Vagina (tissue), 2 donors: ENCODE measurements at places on chromosomes 13 and 19.

- DNase-seq: no peak
Measured at GRCh38 chr13:41052441-41052840, 8.9 kb upstream of the WBP4 start.

DNA sequence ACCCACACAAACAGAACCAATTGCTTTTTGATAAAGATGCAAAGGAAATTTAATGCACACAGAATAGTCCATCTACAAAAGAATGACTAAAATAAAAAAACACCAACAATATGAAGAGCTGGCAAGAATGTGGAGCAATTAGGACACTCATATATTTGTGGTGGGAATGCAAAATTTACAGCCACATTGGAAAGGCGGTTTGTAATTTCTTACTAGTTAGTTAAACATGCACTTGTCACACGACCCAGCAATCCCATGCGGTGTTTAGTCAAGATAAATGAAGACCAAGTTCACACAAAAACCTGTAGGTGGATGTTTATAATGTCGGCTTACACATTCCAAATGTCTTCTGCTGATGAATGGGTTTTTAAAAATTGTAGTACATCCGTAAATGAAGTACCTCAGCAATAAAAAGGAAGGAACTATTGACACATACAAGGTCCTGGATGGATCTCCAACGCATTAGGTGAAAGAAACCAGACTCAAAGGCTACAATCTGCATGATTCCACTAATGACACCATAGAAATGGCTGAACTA is 5.2 kb downstream of the GRTP1 start:
- DNase-seq: no peak

DNA sequence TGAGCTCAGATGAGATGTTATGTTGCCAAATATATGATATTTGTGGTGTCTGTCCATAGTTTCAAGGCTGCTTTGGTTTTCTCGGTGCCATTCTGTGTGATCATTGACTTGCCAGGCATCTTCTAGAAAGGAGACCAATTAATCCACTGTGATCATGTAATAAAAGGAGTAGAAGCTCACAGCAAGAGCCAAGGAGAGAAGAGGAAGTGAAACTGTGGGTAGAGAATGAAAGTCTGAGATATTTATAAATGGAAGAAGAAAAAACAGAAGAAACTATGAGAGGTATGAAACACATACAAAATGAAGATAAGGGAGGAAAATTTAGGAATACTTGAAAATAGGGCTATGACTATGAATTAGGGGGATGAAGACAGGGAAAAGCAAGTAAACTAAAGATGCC is 11.1 kb upstream of the ZNF613 start:
- DNase-seq: no peak

DNA sequence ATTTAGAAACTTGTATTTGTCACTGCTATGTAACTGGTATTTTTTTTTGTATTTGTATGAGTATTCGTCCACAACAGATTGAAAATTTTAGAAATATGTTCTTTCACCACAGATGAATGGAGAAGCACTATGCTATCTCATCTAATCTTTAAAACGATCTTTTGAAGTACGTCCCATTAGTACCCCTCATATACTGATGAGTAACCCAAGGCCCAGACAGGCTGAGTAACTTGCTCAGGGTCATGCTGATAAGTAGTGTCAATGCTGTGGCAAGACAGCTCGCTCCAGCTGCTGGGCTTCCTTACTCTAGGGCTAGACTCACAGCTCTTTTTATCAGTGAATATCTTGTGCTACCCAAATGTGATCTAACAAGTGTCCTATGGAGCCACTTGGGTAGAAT is 154.2 kb downstream of the SUCLA2 start:
- no peak for DNase-seq

GRCh38 chr13:99467764-99468163 is 33.5 kb upstream of the TM9SF2 start:
- no peak for DNase-seq

- DNase-seq: no peak
Measured at GRCh38 chr19:18425515-18426415, 6.6 kb downstream of the SSBP4 start.

- peak; percentile 34 for DNase-seq
Measured at GRCh38 chr13:110161112-110161882, 145.7 kb downstream of the COL4A1 start.

GRCh38 chr13:49112782-49113525 is 107.2 kb upstream of the MLNR start:
- DNase-seq: no peak

GRCh38 chr19:14473978-14474578 is 1.1 kb downstream of the PTGER1 start:
- DNase-seq: no peak

- no peak for DNase-seq
Measured at GRCh38 chr19:10646456-10647159, 7.5 kb upstream of the ILF3 start.

- DNase-seq: no peak
Measured at GRCh38 chr19:13892870-13893269, 13.0 kb downstream of the BRME1 start.

GRCh38 chr19:906480-906879 is 6.5 kb downstream of the R3HDM4 start:
- no peak for DNase-seq

DNA sequence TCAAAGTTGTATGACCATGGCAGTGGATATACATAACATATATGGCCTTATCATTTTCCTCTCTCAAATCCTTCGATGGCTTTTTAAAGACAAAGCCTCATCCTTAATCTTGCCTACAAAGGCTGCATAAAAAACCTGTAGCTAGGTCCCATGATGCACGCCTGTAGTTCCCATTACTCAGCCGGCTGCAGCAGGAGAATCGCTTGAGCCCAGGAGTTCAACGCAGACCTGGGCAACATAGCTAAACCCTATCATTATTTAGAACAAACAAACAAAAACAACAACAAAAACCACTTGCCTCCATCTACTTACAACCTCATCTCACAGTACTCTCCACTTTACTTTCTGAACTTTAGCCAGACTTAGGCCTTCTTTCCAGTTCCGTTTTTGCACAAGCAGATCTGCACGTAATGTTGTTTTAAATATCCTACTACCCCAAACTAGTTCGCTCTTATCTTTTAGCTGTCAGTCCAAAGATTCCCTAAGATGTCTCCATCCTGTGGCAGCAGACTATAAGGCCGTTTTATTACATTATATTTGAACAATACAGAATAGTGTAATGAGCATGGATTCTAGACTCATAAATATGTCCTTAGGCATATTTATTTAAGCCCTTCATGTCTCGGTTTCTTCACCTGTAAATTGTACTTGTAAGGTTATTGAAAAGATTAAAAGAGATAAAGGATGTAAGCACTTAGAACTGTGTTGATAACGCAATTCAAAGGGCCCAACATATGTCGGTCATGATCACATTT is 969 bp upstream of the POMP start:
- DNase-seq: no peak

- no peak for DNase-seq
Measured at GRCh38 chr19:1424192-1424955, 13.8 kb upstream of the RPS15 start.

DNA sequence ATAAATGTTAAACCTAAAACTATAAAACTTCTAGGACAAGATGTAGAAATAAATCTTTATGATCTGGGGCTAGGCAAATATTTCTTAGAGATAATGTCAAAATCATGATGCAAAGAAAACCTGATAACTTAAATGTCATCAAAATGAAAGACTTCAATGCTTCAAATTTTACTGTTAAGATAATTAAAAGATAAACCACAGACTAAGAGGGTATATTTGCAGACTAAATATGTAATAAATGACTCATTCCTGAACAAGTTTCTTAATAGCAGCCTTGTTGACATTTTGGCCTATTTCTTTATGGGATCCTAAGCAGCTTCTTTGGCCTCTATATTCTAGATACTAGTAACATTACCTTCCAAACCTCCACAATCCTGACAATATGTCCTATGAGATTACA is 2878.3 kb upstream of the PCDH20 start:
- no peak for DNase-seq

GRCh38 chr13:39684531-39685137 is 29.2 kb downstream of the COG6 start:
- DNase-seq: no peak

DNA sequence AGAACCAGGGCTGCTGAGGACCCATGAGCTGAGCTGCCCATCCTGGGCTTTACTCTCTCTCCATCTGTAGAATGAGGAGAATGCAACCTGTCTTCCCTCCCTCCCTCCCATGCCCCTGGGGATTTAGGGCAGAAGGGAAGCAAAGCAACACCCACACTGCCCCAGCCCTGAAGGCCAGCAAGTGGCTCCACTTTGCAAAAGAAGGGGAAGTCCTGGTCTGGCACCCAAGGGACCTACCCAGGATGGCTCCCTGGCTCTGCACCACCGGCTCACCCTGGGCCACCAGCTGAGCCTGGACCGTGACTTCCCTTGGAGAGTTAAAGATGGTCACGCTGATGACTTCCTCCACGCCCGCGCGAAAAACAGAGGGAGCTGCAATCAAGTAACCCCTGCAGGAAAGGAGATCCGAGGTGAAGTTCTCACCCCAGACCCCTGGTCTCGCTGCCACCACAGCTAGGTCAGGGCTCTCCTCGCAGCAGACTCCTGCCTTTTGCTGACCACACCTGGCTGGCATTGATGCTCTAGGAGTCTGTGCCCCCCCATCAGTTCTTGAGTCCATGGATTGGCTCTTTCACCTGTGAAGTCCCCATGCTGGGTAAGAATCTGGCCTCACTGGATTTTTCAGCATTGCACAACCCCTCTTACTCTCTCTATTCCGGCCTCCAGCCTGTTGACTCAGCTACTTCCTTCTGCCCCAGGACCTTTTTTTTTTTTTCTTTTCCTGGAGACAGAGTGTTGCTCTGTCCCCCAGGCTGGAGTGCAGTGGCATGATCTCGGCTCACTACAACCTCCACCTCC is 4.6 kb downstream of the CPAMD8 start:
- no peak for DNase-seq

DNA sequence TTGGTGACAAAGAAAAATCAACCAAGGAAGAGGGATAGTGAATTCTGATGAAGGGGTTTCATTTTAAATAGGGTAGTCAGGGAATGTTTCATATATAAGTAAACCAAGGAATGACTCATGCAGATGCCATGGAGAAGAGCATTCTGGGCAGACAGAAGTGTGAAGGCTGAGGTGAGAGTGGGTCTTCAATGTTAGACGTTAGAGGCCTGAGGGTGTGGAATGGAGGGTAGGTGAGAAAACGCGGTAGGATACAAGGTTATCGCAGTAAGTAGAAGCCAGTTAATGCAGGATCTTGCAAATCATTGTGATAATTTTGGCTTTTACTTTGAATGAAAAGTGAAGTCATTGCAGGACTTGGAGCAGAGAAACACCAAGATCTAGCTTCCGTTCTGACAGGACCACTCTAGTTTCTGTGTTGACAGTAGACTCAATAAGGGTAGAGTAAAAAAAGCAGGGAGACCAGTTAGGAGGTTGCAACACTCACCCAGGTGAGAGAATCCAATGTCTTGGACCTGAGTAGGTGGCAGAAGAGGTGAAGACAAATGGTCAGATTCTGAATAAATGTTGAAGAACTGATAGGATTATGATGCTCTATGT is 225.2 kb upstream of the TMTC4 start:
- DNase-seq: no peak

GRCh38 chr13:100336795-100337516 is 248.1 kb downstream of the PCCA start:
- no peak for DNase-seq

DNA sequence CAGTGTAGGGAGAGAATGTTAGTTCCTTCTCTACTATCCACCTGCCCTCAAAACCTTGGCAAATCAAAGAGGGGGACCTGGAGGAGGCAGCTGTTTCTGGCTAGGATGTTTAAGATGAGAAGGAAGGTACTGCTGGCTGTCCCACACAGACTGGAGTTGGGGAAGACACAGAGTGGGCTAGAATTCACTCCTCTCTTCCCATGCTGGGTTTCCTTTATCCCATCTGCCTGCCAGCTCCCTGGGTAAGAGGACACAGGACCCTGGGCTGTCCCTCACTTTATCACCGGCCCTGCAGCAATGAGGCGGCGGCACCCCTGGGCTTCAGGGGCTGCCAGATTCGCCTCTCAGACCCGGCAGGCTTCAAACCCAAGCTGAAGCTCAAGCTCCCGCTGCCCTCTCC is 69.5 kb downstream of the KLF2 start:
- no peak for DNase-seq

DNA sequence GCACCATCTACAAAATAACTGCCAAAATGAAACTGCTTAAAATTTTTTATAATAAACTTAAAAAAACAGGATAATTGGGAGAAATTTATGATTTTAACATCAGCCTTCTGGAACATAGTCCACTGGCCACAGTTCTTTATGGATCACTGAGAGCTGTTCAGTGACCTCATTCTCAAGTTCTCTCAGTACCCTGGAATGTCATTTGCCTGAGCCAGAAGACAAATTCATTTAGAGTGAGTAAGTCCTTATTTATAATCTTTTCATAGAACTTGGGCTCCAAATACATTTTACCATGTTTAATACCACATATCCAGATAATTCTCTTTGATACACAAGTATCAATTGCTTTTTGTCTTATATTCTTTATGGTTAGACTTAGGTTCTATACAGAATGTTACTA is 87.6 kb downstream of the CAB39L start:
- DNase-seq: no peak

GRCh38 chr13:40148101-40148500 is 492.6 kb downstream of the COG6 start:
- no peak for DNase-seq

DNA sequence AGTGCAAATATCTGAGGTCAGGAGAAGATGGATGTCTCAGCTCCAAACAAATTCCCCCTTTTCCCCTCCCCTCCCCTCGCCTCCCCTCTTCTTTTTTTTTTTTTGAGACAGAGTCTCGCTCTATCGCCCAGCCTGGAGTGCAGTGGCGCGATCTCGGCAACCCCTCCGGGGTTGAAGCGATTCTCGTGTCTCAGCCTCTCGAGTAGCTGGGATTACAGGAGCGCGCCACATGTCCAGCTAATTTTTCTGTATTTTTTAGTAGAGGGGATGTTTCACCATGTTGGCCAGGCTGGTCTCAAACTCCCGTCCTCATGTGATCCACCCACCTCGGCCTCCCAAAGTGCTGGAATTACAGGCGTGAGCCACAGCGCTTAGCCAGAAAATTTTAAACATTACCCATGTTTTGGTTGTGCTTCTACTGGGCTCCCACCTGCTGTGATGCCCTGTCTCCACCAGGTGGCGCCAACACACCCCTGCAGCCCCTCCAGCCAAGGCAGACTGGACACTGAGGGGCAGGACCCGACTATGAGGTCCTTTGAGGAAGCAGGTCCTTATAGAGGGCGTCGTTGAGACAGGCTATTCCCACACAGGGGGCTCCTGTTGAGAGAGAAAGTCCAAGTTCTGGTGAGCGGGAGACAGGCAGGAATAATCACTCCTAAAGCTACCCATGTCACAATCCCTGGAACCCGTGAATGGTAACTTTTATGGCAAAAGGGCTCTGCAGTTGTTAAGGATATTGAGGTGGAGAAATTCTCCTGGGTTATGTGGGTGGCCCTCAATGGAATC is 6.3 kb downstream of the ERICH4 start:
- no peak for DNase-seq

- DNase-seq: no peak
Measured at GRCh38 chr13:112980434-112980833, 11.4 kb downstream of the MCF2L start.
